Substantia nigra (tissue), 51 donors: ENCODE measurements at places on chromosomes 4 and X.

GRCh38 chrX:16992951-16993350, 46.5 kb downstream of the REPS2 start:
- no peak for DNase-seq

- DNase-seq, result no peak
Measured at GRCh38 chr4:2250357-2251072, 8.6 kb upstream of the HAUS3 start.

DNA sequence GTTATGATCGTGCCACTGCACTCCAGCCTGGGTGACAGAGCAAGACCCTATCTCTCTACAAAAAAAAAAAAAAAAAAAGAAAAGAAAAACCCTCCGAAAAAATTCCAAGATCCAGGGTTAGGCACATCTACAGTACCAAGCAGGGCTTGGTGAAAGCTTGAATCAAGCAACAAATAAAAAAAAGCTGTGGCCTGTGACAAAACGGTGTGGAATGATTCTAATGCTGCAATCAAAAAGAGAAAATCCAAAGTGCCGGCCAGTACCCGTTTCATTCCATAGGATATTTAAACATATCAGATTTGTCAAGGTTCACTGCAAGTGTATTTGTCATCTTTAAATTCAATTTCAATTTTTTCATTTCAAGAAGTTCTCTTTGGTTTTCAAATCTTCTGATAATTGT, 20.5 kb downstream of the RWDD4 start:
- no peak for DNase-seq

DNA sequence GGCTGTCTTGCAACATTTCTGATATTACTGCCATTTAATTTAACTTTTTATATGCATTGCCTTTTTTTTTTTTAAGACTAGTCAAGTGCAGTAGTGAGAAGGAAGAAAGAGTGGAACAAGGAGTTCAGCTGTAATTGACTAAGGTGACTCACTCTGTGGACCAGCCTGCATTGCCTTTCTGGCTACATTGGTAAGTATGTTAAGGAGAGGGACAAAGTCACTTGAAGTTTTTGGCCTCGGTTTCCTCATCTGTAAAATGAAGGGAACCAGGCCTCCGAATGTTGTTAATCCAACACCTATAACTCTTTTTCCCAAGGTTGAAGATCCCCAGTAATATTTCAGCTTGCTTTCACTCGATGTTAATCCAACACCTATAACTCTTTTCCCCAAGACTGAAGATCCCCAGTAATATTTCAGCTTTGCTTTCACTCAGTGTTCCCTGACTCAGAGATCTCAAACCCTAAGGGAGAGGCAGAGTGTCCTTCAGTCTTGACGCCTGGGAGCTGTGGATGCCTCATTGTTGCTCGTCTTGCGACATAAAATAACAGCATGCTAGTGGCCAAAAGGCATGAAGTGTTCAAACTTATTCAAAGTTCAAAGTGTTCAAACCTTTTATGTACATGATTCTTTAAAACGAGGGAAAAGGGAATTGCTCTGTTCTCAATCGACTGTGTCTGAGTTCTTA, 102.0 kb downstream of the SORBS2 start:
- DNase-seq, result no peak

- DNase-seq, result no peak
Measured at GRCh38 chr4:140254651-140255299, 100.8 kb upstream of the MAML3 start.

- DNase-seq, result peak; percentile 27
Measured at GRCh38 chr4:15436513-15436912, 8.7 kb downstream of the C1QTNF7 start.

DNA sequence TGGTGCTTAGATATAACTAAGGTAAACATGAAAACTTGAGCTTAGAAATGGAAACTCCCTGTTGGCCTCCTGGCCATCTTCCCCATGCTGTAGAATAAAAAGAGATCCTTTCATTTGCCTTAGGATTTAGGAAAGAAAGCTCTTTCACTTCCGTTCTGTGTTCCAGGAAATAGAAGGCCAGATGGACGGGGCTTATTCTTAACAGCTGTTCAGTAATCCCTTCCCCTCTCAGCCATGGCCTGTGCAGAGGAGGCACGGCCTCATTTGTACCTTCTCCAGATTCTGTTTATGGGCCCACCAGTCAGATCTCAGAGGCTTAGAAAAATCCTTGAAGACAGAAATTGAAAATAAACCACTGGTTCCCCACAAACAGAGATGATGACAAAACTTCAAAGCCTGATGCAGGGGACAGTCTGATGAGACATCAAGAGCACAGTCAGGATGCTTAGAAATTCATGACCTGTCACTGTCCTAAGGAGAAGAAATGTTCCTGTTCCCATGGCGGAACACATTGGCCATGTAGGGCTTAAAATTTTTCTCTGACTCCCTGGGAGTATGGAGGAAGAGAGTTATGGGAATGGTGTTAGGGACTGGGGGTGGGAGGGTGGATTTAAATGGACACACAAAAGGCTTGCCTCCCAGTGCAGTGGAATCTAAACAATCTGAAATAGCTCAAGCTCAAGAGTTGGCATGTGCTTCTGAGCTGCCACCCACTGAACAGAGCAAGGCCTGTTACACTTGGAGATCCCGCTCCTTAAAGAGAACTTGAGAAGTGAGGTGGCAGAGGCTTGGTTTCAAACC, 188.8 kb downstream of the SOWAHB start:
- DNase-seq, result no peak

DNA sequence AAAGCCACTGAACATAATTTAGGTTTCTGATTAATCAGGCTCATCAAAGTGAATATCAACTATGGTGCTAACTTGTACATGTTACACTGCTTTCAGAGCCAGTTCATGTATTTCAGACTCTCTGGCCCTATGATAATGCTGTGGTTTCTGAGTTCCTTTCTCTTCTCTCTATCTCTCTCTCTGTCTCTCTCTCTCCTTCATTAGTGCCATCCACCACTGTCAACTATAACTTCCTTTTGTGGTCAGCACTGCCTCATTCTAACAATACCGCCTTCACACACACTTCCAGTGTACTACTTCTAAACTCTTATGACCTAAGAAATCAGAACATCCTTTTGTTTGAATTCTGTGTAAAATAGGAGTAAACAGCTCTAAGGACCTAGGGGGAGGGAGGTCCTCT, 907.1 kb downstream of the RPA4 start:
- DNase-seq, result no peak

GRCh38 chr4:75211422-75211821, 278.5 kb downstream of the PARM1 start:
- DNase-seq, result no peak

- DNase-seq, result peak; percentile 10
Measured at GRCh38 chr4:74038425-74039314, at the start of gene CXCL3. Gene CXCL3, minus strand, starts transcription at chr4:74038689. Its CDS starts 78 bp downstream, at chr4:74038611.

DNA sequence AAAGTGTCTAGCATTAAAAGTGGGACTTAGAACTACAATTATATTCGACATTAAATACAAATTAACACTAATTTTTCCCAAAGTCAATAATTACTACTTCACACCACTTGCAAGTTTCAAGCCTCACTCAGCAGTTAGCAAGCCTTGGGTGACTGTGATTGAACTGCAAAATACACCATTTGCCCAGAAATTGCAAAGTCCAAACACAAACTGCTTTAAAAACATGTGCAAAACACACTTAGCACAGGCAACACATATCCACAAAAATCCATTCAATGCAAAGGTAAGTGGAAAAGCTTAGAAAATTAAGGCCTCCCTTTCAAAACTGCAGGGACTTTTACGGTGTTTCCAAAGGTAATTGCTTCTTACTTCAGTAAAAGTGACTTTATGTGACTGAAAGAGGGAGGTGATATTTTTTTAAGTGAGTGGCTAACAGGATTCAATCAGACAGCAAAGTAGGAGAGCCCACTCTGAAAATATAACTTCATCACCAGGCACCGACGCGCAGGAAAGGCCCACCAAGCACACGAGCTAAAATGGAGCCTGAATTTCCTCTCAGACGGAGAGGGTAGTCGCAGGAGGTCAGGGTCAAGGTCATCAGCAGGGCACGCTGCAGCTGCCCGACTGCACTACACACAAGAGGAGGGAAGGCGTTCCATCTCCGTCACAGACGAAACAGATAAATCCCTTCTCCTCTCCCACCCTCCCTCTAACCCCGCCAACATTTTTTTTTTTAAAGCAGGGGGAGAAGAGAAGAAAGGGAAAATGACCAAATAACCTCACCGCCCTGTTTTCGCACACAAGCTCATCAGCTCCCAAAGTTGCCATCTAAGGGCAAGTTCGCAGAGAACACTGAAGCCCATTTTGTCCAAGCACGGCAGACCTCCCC, 3.1 kb downstream of the ZNF827 start:
- no peak for DNase-seq

DNA sequence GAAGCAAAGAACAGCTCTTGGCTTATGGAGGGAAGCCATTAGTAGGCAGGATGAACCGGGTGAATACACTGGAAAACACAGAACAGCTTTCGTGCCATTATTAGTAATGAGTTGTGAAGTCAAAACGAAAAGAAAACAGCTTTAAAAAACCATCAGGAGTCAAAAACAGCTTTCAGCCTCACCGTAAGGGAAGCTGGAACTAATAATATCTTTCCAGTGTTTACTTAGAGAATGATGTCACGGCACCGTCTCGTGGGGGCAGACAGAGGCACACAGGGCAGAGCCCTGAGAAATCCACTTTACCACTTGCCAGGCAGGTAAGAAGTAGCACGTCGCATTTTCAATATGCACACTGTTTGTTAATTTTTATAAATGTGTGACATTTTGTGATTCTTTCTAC, 37.9 kb upstream of the HMX1 start:
- no peak for DNase-seq

DNA sequence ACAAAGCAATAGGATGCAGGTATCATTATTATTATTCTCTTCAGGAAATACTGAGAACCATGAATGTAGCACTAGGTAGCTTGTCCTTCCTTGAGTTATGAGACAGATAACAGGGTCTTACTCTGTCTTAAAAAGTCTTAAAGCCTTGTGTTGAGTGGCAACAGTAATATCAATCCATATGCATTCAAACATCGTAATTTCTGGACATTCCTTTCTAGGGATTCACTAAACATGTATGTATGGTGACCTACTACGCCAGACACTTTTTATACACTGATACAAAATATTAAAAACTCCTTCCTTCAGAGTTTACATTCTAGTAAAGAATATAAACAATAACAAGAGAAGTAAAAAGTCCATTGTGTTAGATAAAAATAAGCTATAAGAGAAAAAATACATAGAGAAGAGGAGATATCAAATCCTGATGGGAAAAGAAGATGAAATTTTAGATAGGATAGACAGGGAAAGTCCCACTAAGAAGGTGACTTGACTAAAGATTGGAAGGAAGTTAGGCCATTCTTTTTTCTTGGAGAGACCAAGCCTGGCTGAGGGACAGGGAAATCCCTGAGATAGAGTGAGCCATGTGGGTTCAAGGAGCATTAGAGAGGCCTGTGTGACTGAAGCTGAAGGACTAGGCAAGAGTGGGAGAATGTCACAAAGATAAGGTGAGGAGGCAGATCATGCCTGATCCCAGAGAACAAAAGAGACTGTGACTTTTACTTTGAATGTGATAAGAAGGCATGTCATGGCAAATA, 5.0 kb upstream of the DDX60L start:
- no peak for DNase-seq

DNA sequence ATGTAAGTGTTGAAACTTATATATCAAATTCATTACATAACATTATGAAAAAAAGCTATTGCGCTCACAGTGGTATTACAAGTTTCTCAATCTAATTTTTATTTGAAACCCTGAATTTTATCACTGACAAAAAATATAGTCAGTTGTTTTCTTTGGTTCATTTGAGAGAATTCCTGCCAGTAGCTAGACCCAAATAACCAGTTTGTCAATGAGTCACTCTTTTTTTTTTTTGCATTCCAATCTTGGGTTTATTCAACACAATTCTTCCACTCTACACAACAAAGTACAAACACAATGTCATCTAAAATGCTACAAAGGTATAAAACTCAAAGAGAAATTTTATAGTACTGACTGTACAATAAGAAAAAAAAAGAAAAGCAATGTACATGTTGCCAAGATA, 13.1 kb downstream of the HPF1 start:
- no peak for DNase-seq

DNA sequence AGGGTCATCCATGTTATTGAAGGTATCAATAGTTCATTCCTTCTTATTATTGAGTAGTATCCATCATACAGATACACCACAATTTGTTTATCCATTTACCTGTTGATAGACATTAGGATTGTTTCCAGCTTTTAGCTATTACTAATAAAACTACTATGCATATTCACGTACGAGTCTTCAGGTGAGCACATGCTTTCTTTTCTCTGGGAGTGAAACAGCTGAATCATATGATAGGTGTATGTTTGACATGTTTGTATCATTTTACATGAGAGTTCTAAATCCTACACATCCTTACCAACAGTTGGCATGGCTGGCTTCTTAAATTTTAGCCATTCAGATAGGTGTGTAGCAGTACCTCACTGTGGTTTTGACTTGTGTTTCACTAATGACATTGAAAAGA, 556.6 kb upstream of the DIPK2B start:
- no peak for DNase-seq

DNA sequence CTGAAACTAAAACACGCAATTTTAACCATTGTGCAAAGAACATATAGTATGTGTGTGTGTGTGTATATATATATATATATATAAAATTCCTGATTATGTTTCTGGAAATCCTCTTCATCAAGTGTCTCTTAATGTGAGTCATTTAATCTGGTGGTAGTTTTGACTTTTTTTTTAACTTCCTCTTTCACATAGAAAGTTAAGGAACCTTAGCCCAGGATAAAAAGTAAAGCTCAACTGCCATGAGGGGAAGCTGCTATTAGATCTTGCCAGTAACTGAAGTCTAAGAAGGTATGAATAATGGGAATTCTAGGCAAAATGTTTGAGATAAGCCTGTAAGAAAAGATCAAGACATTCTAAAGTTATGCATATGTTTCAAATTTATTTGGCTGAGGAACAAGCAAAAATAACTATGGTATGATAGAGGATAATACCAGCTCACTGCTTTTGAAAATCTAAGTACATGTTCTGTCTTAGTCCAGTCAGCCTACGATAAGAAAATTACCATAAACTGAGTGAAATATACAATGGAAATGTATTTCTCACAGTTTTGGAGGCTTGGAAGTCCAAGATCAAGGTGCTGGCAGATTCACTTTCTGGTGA, 757.0 kb downstream of the TRAM1L1 start:
- no peak for DNase-seq

GRCh38 chr4:81196126-81196650, 18.8 kb downstream of the PRKG2 start:
- no peak for DNase-seq

GRCh38 chr4:153765894-153766293, 6.1 kb upstream of the RNF175 start:
- no peak for DNase-seq

- DNase-seq, result peak; percentile 14
Measured at GRCh38 chrX:124406294-124407014, 60.1 kb downstream of the SH2D1A start.

DNA sequence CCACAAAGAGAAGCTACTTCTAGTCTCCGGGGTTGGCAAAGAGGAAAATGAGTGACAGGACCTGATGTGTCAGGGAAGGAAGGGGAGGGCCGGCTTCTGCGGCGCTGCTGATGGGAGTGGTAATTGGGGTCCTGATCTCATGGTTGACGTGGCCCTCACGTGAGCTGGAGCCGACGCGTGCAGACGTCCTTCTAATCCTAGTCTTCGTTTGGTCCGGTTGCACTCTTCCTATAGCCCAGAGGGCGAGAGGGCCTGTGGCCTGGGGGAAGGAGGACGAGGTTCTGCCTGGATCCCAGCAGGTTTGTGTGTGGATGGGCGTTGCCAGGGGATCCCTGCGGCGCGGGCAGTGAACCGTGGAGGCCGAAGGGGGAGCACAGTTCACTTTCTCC, at the start of gene ARMCX1:
ARMCX1 (plus strand) TSS at position 186 of the 389 bp plus-strand sequence. CDS start 2,384 bp downstream, outside the sequence.
- DNase-seq, result peak; percentile 18
